ENCODE measurements at places on chromosomes 12 and 14. TPM values are rescaled to one million over a fixed set of nuclear protein-coding genes. Genes with fewer than 3 reads are reported as not detected.
A peak's percentile ranks its signal among the peaks of the same experiment; 100 is the strongest.

The ITGB7 gene
- total RNA-seq, result 5.0 TPM

- DNase-seq, result no peak
Measured at GRCh38 chr14:98069712-98070171, 1202.3 kb downstream of the BCL11B start.

The KRAS gene
- total RNA-seq, result 10.1 TPM

GRCh38 chr12:52311285-52311648, 9.9 kb downstream of the KRT83 start:
- DNase-seq, result no peak

- DNase-seq, result no peak
Measured at GRCh38 chr12:42483521-42483790, 106.1 kb downstream of the PRICKLE1 start.

The TBC1D30 gene
- total RNA-seq, result 1.2 TPM

The LHX5 gene
- not detected for total RNA-seq

The FAM222A gene
- total RNA-seq, result 1.2 TPM

The CLEC14A gene
- total RNA-seq, result 6.2 TPM

DNA sequence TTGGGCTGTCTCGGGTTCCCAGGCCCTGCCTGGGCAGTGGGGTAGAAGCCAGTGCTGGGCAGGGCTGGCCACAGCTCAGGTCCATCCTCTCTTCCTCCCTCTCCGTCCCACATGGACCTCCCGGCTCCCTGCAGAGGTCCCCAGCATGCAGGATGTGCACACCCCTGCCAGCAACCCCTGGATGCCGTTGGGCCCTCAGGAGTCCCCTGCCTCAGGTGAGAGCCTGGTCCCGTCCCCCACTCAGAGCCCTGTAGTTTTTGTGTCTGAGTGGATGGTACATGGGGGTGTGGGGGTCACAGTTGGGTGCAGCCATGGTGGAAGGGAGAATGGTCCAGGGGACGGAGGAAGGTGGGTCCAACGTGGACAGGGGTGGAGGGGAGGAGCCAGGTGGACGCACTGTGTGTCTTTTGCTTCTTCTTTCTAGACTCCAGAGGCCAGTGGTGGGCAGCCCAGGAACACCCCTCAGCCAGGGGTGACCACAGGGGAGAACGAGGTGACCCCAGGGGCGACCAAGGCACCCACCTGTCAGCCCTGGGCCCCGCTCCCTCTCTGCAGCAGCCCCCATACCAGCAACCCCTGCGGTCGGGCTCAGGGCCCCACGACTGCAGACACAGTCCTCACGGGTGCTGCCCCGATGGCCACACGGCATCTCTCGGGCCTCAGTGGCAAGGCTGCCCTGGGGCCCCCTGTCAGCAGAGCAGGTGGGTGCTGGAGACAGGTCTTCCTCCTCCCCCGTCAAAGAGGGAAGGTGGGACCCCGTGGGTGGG, 21.7 kb downstream of the PAPLN start:
- DNase-seq, result no peak

The IQSEC3 gene
- total RNA-seq, result 0.05 TPM

DNA sequence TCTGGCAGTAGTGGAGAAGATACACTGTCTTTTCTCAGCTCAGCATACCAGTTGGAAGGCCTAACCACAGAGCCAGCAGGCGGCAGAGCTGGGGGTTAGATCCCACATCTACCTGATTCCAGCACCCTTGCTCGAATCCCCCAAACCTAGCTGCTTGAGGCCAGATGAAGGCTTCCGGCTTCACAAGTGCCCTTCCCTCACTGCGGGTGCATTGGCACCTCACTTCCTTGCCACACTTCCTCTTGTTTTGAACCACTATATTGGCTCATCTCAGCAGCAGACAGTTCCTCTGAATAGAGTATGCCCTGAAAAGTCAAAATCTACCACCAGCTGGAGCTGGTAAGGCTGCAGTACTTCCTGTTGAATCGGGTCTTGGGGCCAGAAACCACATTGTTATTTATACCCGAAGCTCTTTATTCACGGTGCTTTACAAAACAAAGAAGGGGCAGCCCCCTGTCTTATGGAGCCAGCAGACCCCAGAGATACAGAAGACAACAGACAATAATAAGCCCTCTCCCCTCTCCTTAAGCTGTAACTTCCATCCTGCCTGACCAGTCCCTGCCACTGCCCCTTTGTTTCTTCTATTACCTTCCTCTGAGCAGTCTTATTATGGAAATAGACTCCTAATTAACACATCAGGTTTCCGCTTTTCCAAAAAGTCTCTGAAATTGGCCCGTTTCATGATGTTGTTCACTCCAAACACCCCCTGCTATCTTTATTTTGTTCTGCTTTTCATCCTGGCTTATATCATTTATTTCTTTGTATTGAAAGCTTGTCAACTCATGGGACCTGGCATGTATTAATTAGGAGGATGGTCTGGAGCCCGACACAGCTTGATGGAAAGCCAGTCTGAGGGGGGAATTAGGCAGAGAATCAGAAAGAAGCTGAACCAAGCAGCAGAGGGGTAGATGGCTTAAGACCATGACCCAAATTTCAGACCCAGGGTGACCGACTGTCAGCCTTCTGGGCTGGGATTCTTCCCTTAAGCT, 233.5 kb downstream of the EFCAB11 start:
- DNase-seq, result no peak

GRCh38 chr14:82420871-82421270, 887.2 kb upstream of the SEL1L start:
- no peak for DNase-seq

DNA sequence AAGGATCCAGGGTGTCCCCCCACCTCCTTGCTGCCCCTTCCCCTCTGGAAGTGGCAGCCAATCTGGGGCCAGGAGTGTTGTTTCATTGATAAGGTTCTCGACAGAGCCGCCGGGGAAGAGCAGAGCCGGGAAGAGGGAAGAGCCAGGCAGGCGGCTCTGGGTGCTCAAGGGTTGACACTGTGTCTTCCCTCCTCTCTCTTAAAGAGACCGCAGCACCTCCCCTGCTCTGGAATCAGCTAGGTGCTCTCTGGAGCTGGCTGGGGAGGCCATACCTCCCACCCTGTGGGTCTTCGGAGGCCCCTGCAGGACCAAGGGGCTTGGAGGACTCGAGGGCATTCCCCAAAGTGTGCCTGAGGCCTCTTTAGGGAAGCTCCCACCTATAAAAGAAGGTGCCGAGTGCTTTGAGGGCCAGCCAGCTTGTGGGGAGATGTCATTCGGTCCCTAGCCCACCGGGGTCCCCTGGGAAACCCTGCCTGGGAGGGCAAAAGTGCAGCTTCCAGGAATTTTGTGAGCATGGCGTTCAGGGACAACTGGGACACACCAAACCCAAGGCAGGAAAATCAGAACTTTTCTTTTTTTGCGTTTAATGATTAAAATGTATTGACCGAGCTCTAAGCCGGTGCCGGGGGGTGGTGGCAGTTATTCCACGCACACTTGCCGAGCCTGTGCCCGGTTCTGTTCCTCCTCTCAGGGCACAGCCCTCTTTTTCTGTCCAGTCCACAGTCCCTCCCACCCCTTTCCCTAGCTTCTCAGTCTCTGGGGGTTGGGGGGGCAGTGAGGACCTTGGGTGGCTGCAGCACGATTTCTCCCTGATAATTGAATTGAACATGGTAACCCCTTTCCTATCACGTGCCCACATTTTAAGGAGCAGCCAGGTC, 3.0 kb downstream of the SETD1B start:
- peak; percentile 81 for DNase-seq

- DNase-seq, result no peak
Measured at GRCh38 chr14:56124327-56124726, 6.1 kb downstream of the PELI2 start.

The ACSM4 gene
- not detected for total RNA-seq

The SDR9C7 gene
- total RNA-seq, result not detected

- no peak for DNase-seq
Measured at GRCh38 chr14:29461506-29461905, 466.1 kb downstream of the PRKD1 start.

GRCh38 chr14:57501039-57501557, 7.4 kb upstream of the CCDC198 start:
- no peak for DNase-seq

GRCh38 chr12:120121766-120122293, 5.3 kb upstream of the RAB35 start:
- DNase-seq, result no peak

DNA sequence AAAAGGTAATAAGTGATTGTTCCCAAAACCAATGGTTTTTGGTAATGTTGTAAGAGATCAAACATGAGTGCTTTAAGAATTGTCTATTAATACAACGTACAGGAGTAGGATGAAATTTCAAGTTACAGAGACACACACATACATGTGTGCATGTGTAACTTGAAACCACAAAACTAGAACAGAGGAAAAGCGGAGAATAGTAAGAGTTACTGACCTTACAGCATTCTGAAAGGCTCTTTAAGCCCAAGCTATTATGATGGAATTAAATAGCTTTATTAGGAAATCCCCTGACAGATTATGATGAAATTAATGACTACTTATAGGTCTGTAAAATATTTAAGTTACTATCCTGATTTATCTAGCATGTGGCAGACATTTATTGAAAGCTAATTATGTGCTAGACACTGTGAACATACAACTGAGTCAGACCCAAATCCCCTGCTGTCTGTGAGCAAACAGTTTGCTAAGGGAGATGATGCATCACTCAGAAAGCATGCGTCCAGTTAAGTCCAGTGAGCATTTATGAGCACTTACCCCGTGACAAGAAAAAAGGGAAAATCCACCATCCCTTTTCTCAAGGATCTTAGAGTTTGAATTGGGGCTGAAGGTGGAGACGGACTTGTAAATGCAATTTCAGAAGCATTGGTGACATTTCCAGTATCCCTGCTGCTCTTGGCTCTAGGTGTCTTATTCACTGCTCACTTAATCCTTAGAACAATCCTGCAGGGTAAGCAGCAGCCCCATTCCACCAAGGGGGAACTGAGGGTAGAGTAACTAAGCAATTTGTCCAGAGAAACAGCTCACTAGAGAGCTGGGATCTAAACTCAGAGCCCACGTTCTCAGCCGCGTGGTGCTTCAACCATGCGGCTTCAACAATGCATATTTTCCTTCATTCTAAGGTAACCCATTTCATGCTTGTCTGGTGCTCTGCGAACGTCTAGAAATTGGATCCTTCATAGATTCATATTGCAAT, 117.4 kb downstream of the EML1 start:
- no peak for DNase-seq

GRCh38 chr12:91142221-91142631, 30.9 kb upstream of the LUM start:
- no peak for DNase-seq

The ERBB3 gene
- total RNA-seq, result 88.0 TPM

The KLRD1 gene
- 1.1 TPM for total RNA-seq

DNA sequence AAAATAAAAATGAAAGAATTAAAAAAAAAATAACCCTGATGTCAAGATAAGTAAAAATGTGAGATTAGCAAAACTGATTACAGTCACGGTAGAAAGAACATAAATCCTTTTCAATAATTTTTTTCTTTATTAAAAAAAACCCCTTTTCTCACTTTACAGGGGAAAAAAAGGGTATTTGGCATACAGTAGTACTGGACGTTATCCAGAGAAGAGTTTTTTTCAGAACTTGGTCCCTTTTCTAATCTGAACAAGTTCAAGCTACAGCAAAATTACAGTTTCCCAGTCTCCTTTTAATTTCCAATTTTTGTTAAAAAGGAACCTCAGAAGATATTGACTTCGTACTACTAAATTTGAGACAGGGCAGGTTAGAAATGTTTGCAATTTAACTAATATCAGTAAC, 134.7 kb upstream of the DCN start:
- DNase-seq, result no peak

DNA sequence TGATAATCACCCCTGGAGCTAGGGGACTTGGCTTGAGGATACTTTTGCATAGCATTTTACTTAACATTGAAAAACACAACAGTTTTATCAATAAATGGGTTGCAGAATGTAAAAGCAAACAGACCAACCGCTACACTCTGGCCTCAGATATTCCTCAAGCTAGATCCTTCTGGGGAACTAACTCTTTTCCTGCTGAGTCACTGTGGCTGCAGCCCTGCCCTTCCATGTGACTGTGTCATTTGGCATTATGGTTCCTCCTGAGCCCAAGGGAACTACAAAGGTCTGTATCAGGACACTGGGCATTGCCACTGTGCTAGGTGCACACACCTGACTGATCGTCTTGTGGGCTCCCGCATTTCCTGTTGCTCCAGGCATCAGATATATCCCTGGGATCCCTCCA, 56.6 kb downstream of the TTC9 start:
- no peak for DNase-seq

DNA sequence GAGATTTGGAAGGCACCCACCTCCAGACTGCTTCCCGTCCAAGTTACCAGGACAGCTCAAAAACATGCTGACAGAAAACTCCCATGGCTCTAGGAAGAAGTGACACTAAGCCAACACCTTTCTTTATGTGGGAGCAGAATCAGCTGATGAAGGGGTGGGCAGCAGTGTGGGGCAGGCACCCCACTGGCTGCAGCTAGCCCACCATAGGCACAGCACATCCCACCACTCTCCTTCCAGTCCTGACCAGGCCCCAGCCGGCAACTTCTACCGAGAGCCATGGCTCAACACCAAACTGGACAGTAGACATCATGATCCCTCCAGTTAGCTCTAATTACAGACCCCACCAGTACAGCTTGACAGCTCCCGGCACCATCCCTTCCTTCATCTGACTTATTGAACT, 45.0 kb downstream of the SH2B3 start:
- no peak for DNase-seq

- DNase-seq, result no peak
Measured at GRCh38 chr12:67826946-67827720, 162.1 kb upstream of the IFNG-AS1 start.

The PLEK2 gene
- total RNA-seq, result 8.3 TPM

The CACNA1C gene
- total RNA-seq, result 0.24 TPM

- no peak for DNase-seq
Measured at GRCh38 chr14:38004610-38004879, 203.2 kb upstream of the SSTR1 start.

DNA sequence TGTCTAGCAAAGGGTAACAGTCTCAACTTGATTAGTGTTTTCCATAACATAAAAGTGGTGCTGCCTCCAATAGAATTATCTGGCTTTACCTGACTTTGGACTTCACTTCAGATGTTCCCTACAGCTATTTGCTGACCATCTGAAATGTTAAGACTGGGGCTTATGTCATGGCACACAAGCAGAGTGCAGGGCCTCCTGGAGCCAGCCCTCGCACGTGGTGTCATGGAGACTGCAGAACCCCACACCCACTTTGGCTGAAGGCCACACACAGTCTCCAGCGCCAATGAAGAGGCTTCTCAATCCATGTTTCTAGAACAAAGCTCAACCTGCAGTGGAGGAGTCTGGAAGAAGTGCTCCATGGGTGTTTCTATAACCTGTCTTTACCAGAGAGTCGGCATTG, 169.6 kb upstream of the FRMD6 start:
- DNase-seq, result no peak

GRCh38 chr12:13027032-13027431, 17.1 kb upstream of the FAM234B start:
- DNase-seq, result no peak

GRCh38 chr12:117662620-117663395, 301.4 kb upstream of the NOS1 start:
- DNase-seq, result no peak

- no peak for DNase-seq
Measured at GRCh38 chr12:34097213-34097612, 74.9 kb downstream of the ALG10 start.

DNA sequence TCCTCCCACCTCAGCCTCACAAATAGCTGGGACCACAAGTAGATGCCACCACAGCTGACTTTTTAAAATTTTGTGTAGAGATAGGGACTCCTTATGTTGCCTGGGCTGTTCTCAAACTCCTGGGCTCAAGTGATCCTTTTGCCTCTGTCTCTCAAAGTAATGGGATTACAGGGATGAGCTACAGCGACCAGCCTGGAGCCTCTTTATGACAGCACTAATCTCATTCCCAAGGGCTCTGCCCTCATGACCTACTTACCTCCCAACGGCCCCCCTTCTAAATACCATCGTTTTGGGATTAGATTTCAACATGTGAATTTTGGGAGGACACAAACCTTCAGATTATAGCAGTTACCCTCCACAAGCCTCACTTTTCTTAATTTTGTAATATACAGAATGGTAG, 150.6 kb upstream of the FUT8 start:
- no peak for DNase-seq

All from right lobe of liver (tissue), 6 donors.